Liver (tissue), 10 donors: ENCODE measurements at places on chromosomes 5 and 9.

GRCh38 chr9:105127863-105128220 lies 116.6 kb upstream of the SLC44A1 start:
- no peaks in the 10 kb centered on the region for H3K36me3 ChIP-seq
- no peaks in the 10 kb centered on the region for H3K4me1 ChIP-seq
- H3K4me3 ChIP-seq = no peak overlapping the region
- no peak overlapping the region for H3K27ac ChIP-seq
- DNase-seq = no peak
- H3K27me3 ChIP-seq = no peaks in the 10 kb centered on the region

DNA sequence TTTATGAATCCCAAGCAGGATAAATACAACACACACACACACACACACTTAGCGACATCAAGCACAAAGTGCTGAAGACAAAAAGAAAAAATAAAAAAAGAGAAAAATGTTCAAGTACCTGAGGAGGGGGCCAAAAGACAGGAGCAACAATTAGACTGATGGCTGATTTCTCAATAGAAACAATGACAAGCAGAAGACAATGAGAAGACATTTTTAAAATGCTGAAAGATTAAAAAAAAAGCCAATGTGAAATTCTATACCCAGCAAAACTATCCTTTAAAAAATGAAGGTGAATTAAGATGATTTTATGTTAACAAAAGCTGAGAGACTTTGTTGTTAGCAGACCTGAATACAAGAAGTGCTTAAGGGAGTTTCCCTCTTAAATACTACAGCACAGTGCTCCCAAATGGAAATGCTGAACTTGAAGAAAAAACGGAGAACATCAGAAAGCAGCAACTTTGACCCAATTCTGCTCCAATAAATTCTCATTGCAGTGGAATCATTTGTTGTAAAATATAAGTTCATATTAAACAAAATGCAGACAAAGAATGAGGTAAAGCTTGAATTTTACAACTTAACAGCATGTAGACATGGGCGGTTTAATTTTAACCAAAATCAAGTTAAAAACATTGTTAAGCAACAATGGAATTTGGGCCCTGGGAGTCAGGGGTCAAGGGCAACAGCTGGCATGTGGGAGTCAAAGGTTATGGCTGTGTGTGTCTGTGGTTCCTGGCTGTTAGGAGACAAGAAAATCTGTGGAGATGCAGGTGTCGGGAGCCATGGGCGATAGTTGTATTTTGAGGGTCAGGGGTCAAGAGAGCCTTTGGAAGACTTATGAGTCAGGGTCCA lies 776 bp upstream of the RANBP17 start:
- H3K36me3 ChIP-seq = no peaks in the 10 kb centered on the region
- no peak for DNase-seq
- H3K27me3 ChIP-seq = no peaks in the 10 kb centered on the region
- H3K4me3 ChIP-seq = peak overlapping the region; percentile 49

DNA sequence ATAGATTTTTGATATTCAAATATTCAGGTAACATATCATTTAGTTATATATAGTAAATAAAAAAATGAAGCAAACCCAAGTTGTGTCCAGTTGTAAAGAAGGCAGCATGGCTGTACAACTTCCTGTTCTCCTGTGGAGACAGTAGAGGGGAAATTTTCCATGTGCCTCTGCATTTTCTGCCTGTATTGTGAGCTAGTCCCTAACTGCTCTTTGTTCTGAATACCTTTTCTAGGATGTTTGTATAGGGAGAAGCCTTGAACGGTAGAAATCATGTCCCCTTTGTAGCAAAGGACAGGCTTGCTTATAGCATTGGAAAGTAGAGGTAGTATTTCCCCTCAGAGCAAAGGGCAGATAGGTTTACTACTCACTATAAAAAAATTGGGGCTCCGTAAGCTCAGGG lies 13.3 kb upstream of the RPS23 start:
- H3K36me3 ChIP-seq = no peaks in the 10 kb centered on the region
- H3K27ac ChIP-seq = no peak overlapping the region
- no peak for DNase-seq
- H3K4me1 ChIP-seq = no peaks in the 10 kb centered on the region
- no peaks in the 10 kb centered on the region for H3K27me3 ChIP-seq

- no peak for DNase-seq
- no peak overlapping the region for H3K27ac ChIP-seq
- no peaks in the 10 kb centered on the region for H3K36me3 ChIP-seq
- no peaks in the 10 kb centered on the region for H3K27me3 ChIP-seq
Observed at GRCh38 chr9:84697042-84697441, 27.5 kb downstream of the NTRK2 start.

DNA sequence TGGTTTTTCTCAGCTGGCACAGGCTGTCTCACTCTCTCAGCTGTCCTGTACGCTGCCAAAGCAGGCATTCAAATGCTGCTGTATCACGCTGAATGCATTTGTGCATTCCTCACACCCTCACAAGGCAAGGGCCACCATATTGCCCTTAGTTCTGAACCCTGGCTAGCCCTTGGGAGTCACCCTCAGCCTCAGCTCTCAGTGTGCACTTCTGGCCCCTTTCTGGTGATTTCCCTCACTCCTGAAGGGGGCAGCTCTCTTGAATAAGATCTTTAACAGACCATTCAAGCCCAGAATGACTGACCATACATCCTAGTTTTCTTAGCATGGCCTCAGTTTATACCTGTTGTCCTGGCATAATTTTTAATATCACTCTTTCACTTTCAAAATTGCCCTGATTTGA lies 84.3 kb downstream of the HTR1A start:
- H3K27ac ChIP-seq = no peak overlapping the region
- DNase-seq = no peak
- H3K4me3 ChIP-seq = no peak overlapping the region
- H3K27me3 ChIP-seq = no peaks in the 10 kb centered on the region

DNA sequence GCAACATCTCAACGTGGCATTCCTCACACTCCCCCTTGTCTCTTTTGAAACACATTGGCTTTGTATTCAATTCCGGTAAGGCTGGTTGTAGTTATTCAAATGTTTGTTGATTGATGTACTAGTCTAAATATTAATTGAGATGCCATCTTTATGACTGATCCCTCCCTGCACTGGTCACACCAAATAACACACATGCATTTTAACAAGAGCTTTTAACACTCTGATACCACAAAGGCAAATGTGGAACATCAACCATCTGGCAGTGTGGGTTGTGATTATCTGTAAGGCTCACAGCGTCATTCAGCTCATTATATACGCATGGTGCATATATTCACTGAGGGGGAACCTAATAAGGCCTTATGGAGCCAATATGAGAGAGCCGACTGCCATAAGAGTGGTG lies 305.0 kb downstream of the TENT4A start:
- no peaks in the 10 kb centered on the region for H3K36me3 ChIP-seq
- H3K4me1 ChIP-seq = no peaks in the 10 kb centered on the region
- H3K27me3 ChIP-seq = no peaks in the 10 kb centered on the region
- H3K27ac ChIP-seq = no peak overlapping the region

DNA sequence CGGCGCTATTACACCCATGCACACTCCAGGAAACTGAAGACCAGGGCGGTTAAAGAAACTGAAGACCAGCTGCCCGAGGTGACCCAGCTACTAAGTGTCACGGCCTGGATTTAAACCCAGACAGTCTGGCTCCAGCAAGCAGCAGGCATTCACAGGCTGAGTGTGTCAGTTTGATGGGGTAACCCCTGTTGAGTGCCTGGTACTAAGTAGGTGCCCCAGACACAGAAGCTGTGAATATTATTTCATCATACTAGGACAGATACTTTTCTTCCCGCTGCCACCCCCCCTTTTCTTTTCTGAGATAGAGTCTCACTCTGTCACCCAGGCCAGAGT lies 7.3 kb downstream of the ENG start:
- H3K4me1 ChIP-seq = no peaks in the 10 kb centered on the region
- no peaks in the 10 kb centered on the region for H3K36me3 ChIP-seq
- DNase-seq = no peak
- no peaks in the 10 kb centered on the region for H3K27me3 ChIP-seq
- H3K4me3 ChIP-seq = no peak overlapping the region

DNA sequence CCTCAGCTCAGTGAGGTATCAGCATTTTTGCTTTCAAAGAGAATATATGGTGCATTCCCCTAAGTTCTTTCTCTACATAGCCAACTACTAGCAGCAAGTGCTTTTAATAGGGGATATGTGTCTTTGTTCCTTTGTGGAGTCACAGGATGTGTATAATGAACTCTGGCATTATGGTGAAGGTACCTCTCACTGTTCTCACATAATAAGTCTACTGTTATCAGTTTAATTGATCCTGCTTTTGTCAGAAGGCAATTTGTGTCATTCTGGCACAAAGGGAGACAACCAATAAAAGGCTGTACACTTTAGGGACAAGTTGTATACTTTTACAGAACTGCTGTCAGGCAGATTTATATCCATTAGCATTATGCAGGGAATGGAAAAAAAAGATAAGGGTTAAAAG lies 531.4 kb upstream of the RIOK2 start:
- DNase-seq = no peak
- H3K4me3 ChIP-seq = no peak overlapping the region
- no peaks in the 10 kb centered on the region for H3K27me3 ChIP-seq

DNA sequence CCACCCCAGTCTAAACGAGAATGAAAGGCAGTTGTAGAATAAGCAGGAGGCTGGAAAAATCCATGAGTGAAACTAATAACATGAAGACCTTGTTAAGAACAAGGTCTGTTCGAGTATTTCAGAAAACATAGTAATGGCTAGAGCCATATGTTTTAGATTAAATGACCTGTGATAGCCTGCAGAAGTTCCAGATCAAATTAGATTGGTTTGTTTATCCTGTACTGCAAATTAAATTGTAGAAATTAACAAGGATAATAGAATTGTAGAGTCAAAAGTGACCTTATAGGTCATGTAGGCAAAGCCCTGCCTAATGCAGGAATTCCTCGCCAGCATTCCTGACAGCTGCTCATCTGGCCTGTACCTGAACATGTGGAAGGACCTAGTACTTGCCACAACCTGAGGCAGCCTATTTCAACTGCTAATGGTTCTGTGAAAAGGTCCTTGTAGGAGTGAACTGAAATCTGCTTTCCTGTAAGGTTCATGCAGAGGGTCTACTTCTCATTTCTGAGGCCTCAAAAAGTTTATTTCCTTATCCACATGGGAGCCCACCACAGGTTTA lies 17.2 kb downstream of the LIX1 start:
- no peak for DNase-seq
- H3K4me1 ChIP-seq = no peaks in the 10 kb centered on the region
- H3K27me3 ChIP-seq = no peaks in the 10 kb centered on the region
- no peak overlapping the region for H3K27ac ChIP-seq

GRCh38 chr9:81411961-81412360 lies 277.4 kb downstream of the TLE1 start:
- no peaks in the 10 kb centered on the region for H3K4me1 ChIP-seq
- DNase-seq = no peak
- no peak overlapping the region for H3K4me3 ChIP-seq
- no peak overlapping the region for H3K27ac ChIP-seq
- no peaks in the 10 kb centered on the region for H3K36me3 ChIP-seq
- no peaks in the 10 kb centered on the region for H3K27me3 ChIP-seq
